ENCODE measurements at places on chromosomes 2 and 18.

DNA sequence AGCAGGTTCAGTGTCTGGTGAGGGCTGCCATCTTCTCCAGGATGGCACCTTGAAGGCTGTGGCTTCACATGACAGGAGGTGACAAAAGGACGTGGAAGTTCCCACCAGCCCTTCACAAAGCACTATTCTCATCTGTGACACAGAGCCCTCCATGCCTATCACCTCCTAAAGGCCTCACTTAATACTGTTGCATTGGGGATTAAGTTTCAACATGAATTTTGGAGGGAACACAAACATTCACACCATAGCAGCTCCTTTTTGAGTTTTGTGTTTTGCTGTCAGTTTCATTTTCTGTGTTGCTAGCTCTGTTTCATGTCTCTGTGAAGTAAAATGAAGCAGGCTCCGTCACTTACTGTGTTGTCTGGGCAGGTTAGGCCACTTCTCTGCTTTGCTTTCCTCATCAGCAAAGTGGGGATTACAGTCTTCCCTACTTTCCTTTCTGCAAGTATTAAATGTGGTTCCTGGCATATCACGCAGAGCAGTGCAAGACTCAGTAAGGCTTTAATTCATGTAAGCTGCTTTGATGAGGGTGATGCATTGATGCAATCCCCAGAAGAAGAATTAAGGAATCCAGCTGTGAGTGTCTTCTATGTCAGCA is 31.6 kb downstream of the LIMS1 start:
- DNase-seq: no peak

DNA sequence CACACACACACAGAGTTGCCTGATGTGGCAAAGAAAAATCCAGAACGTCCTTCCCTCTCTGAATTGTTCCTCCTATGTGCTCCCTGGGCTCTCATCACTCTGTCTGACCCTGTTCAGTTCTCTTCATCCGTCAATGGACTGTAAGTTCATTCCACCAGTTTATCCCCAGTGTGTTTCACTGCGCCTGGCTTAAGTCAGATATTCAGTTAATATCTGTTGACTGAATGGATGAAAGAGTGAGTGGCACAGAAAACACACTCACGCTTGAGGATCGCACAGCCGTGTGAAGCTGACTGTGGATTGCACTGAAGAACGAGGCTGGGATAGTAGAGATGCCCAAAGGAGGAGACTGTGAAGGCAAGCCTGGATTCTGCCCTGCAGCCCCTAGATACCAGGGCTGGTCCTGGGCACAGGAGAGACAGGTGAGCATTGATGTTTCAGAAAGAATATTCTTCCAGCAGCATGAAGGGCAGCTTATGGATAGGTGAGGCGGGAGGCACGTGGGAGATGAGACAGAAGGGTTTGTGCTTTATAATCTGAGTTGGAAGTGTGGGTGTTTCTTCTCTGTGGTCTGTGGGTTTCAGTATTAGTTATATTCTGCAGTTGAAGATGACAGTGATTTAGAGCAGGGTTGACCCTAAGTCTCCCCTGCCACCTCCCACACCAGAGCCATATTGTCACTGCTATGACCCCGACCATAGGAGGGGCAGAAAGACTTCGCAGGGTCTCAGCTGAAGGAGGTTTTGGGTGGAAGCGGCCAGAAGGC is 129.9 kb downstream of the SOCS6 start:
- DNase-seq: no peak

GRCh38 chr2:163859951-163860350 is 124.1 kb upstream of the FIGN start:
- DNase-seq: no peak

DNA sequence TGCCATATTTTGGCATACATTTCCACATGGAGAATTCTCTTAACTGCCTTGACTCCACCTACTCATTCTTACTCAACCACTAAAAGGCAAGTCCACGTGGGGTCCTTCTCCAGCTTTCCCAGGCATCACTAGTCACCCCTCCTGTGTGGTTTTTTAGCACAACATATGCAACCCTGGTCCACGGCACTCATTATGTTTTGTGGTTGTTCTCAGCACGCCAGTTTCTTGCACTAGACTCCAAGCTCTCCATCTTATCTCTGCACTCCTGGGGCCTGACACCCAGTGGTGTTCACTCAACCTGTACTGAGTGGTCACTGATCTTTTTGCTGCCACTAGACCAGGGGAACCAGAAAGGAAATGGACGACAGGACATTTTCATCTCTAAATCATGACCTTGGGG is 18.0 kb downstream of the MARCHF4 start:
- DNase-seq: no peak

All from BE2C (cell line).